ENCODE measurements at places on chromosomes 3 and 15. TPM values are rescaled to one million over a fixed set of nuclear protein-coding genes. Genes with fewer than 3 reads are reported as not detected.

DNA sequence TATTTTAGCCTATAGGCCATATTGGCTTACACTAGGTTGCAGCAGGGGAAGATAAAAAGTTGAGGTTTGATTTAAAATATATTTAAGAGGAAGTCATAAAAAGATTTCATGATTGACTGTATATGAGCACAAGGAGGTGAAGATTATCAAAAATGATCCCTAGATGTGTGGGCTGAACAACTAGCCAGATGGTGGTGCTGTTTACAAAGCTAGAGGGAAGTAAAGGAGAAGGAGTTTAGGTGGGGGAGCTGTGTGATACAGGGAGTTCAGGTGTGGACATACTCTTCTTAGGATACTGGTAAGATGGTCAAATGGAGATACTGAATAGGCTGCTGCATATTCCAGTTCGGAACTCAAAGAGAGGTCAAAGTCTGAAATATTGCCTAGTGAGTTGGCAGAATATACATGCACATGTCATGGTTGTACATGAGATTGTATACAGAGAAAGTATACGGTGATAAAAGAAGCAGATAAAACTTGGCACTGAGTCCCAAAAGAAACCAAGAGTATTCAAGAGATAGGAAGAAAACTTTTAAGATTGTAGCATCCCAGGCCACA is 727.8 kb downstream of the NLGN1 start:
- no peak for DNase-seq

DNA sequence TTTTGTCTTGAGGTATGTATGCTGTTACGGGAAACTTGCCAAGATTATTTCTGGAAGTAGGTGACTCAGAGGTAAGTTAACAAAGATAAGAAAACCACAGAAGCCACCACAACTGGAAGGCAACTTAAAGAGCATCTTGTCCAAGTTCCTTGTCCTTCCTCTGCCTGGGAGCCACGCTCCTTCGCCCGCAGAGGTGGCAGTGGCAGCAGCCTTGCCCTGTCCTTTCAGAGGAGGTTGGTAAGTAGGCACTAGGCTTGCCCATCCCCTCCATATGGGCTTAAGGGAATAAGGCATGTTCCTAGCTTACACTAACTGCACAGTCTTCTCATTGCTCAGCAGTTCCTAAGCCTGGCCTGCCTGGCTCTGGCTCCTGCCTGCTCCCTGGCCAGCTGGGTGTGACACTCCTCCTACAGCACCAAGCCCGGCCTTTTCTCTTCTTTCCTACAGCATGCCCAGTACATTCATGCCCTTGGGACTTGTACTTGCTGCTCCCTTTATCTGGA is 48.0 kb upstream of the RAB6B start:
- DNase-seq = peak; percentile 74

- DNase-seq = no peak
These were observed 8.1 kb upstream of the GNB5 start for GRCh38 chr15:52199271-52199670.

DNA sequence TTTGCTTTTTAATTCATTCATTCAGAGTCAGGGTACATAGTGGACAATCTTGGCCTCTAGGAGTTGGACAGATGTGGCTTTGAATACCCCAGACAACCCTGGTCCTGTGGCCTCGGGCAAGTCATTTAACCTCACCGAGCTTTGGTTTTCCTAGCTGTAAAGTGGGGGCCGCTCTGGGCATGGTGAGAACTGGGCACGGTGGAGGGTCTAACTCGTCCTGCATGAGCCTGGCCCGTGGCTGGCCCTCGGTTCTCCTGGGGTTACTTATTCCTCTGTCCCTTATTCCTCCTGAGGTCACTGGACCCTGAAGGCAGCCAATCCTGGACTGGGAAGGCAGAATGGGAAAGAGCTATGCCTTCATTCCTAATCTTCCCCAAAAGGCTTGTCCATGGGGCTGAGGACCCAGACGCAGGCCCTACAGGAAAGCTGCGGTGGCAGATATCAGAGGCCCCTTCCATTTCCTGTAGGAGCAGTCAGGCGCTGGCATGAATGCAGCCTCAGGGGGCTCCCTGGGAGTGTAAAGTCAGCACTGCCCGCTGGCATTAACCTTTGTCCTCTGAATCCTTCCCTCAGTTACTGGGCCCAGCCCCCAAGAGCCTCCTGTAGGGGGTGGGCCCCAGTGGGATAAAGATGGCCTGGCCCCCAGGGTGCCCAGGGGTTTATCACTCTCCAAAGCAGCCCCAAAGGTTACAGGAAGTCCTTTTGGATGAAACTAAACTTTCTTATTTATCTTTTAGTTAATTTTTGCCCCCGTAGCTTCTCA is 17.9 kb upstream of the SEC13 start:
- no peak for DNase-seq

GRCh38 chr3:171383206-171384018 is 76.8 kb downstream of the TNIK start:
- no peak for DNase-seq

DNA sequence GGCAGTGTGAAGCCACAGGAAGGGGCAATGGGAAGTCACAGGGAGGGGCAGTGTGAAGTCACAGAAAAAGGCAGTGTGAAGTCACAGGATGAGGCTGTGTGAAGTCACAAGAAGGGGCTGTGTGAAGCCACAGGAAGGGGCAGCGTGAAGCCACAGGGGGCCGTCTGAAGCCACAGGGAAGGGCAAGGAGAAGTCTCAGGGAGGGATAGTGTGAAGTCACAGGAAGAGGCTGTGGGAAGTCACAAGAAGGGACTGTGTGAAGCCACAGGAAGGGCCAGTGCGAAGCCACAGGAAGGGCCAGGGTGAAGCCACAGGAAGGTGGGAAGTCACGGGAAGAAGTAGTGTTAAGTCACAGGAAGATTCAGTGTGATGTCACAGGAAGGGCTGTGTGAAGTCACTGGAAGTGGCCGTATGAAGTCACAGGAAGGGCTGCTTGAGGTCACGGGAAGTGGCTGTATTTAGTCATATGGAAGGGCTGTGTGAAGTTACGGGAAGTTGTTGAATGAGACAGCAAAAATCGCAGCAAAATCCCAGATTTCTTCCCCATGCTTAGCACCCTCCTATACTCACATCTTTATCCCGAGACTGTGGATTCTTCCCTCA is 38.6 kb downstream of the GASK1A start:
- no peak for DNase-seq

DNA sequence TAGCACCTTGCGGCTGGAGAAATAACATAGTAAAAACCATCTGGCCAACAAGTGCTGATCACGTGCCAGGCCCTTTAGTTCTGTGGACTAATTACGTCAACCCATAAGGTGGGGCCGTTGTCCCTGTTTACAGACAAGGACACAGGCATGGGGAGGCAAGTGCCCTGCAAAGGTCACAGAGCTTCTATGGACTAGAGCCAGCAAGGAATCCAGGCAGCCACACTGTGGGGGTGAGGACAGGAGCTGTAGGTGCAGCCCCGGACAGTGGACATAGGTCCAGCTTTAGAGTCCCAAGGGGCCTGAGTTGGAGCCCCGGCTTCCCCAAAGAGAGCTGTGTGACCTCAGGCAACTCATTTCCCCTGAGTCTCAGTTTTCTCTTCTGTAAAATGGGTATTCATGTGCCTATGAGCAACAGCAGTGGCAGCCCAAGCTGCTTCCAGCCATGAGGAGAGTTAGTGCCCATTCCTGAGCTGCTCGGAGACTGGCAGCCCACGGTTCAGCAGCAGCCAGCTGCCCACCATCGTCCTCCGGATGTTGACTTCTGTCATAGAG is 13.9 kb downstream of the CHST13 start:
- peak; percentile 69 for DNase-seq

GRCh38 chr15:62071711-62072308 is 5.0 kb downstream of the C2CD4A start:
- DNase-seq = no peak

DNA sequence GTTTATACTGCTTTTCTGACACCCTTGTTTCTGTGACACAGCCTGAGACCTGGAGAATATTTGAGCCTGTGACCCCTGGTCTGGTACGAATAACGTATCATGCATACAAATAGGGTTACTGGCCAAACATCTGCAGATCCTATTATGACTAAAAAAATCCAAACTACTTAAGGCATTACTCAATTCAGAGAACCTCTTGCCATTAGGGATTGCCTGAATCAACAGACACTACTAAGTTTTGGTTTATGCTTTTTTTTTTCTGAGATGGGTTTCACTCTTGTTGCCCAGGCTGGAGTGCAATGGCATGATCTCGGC is 35.4 kb downstream of the OSBPL10 start:
- DNase-seq = no peak

- DNase-seq = no peak
These were observed 43.5 kb downstream of the LPP start for GRCh38 chr3:188197388-188197847.

DNA sequence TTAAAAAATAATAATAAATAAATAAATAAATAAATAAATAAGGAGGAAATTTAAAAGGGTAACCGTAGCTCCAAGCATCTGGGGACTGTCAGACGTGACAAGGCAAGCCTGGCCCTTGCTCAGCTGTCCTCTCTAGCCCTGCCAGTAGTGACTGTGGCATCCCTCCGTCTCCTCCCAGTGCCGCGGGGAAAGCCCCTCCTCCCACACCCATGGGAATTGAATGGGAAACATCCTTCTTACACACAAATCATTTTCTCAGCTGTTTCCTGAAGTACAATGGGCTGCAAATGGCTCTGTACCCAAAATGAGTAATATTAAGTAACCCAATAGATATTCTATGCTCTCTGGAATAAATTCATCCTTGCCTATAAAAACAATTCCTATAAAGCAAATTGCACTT is 101.6 kb upstream of the RAD18 start:
- DNase-seq = no peak

- no peak for DNase-seq
These were observed 247.7 kb upstream of the CDIN1 start for GRCh38 chr15:36331531-36332275.

DNA sequence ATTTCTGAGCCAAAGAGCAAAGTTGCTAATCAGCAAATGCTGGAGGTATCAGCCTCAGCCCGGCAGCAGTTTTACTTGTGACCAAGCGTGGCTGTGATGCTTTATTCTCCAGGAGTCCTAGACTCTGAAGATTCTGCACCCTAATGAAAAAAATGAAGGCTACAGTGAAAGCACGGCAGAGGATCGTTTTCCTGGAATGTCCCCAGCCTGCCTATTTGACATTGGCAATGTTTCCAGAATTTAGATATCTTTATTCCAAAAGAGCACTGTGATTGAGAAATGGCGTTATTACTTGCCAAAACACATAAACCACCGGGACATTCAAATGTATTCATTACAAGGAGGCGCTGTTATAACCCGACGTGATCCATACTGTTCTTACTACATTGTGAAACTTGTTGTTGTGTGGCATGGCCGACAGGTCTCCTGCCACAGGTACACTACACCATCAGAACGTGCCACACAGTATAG is 263.8 kb downstream of the SLCO3A1 start:
- DNase-seq = no peak

- no peak for DNase-seq
These were observed 222.8 kb upstream of the ST8SIA2 start for GRCh38 chr15:92170897-92171296.

GRCh38 chr15:85412956-85413854 is 32.8 kb downstream of the AKAP13 start:
- DNase-seq = no peak

TRPM1 gene
- total RNA-seq = 0.93 TPM

LRRC34 gene
- 3.4 TPM for total RNA-seq

SLC51A gene
- 1.3 TPM for total RNA-seq

ARID3B gene
- total RNA-seq = 5.8 TPM

Data from mesenteric fat pad (tissue), 1 donor.